ENCODE measurements at places on chromosomes 16 and 17. TPM values are rescaled to one million over a fixed set of nuclear protein-coding genes. Genes with fewer than 3 reads are reported as not detected.
A peak's percentile ranks its signal among the peaks of the same experiment; 100 is the strongest.

DNA sequence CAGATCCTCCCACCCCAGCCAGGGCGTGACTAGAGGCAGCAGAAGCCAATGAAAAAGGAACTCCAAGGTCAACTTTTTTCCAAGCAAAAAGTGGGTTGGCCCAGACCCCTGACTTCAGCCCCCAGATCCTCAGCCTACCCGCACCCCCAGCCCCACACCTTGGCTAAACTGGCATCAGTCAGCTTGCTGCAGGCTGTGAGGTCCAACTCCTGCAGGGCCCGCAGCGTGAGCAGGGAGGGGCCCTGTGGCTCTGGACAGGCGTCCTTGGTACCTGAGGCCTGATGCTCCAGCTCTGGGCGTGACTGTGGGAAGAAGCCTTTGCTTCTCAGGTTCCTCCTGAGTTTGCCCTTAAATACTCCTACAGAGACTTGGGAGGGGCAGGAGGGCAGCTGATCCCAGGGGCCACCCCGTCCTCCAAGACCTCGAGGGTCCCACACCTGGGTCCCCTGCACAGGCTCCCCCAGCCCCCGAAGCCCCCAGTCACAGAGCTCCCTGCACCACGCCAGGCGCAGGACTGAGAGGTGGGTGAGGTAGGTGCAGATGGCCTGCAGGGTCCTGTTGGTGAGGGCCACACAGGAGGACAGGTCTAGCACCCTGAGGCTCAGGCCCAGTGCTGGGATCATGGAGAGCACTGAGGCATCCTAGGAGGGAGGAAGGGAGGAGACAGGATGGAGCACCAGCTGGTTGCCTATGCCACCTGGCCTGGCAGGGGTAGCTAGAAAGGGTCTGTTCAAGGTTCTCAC, 9.4 kb downstream of the ELMO3 start:
- no peaks in the 10 kb centered on the region for H3K27me3 ChIP-seq
- no peak for DNase-seq
- H3K27ac ChIP-seq: no peak overlapping the region
- no peak overlapping the region for H3K4me3 ChIP-seq

DNA sequence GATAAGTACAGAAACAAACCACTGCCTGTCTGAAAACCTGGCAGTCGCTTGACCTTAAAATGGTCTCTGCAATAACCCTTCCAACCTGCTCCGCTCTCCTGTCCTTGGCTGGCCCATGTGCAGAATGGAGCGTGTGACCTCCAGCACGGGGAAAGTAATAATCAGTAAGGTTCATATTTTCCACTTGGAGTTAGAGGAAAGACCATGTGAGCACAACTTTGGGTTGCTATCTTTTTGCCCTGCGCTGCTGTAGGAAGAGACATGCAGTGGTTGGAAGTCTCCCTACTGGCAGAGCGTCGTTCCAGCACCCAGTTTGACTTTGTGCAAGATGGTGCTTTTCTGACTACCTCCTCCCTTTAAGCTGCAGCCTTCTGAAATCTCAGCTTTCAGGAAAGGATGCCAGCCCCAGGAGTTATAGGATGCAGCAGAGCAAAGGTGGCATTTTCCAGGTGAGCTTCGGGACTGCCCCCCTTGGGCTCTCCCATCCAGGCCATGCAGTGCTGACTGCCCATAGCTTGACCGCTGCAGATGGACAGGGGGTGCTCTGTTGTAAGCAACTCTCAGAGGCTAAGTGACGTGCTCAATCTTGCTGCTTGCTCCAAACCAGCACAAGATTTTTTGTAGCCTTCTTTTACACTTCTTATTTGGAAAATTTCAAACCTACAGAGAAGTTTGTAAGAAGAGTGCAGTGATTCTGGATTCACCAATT, 110.7 kb upstream of the NOL11 start:
- peaks cover 24% of the 10 kb centered on the region for H3K4me1 ChIP-seq
- H3K36me3 ChIP-seq: no peaks in the 10 kb centered on the region
- H3K4me3 ChIP-seq: no peak overlapping the region
- H3K27ac ChIP-seq: no peak overlapping the region

- DNase-seq: no peak
- H3K27me3 ChIP-seq: no peaks in the 10 kb centered on the region
- no peak overlapping the region for H3K4me3 ChIP-seq
- no peaks in the 10 kb centered on the region for H3K4me1 ChIP-seq
- no peaks in the 10 kb centered on the region for H3K36me3 ChIP-seq
Measured at GRCh38 chr17:12116143-12116542, 95.5 kb downstream of the MAP2K4 start.

- H3K27ac ChIP-seq: no peak overlapping the region
- H3K4me1 ChIP-seq: no peaks in the 10 kb centered on the region
- H3K36me3 ChIP-seq: no peaks in the 10 kb centered on the region
- H3K4me3 ChIP-seq: no peak overlapping the region
Measured at GRCh38 chr16:27991876-27992275, 71.6 kb downstream of the GSG1L start.

- DNase-seq: no peak
- no peaks in the 10 kb centered on the region for H3K36me3 ChIP-seq
- no peaks in the 10 kb centered on the region for H3K27me3 ChIP-seq
- peaks cover 6% of the 10 kb centered on the region for H3K4me1 ChIP-seq
- no peak overlapping the region for H3K27ac ChIP-seq
Measured at GRCh38 chr16:79006765-79007164, 593.8 kb downstream of the MAF start.

GRCh38 chr17:901964-902363, 77.6 kb downstream of the NXN start:
- H3K36me3 ChIP-seq: no peaks in the 10 kb centered on the region
- H3K27ac ChIP-seq: peak overlapping the region; percentile 83
- H3K4me3 ChIP-seq: no peak overlapping the region

DNA sequence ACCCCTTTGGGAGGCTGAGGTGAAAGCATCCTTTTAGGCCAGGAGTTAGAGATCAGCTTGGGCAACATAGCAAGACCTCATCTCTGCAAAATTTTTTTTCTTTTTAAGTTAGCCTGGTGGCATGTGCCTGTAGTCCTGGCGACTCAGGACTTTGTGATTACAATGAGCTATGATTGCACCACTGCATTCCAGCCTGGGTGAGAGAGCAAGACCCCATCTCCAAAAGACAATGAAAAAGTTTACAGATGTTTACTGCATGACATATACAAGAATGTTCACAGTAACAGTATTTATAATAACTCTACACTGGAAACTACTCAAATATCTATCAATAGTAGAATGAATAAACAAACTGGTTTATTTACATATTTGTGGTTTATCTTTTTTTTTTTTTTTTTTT, 33.1 kb upstream of the CCL22 start:
- H3K36me3 ChIP-seq: no peaks in the 10 kb centered on the region
- H3K27me3 ChIP-seq: no peaks in the 10 kb centered on the region
- no peak for DNase-seq
- H3K4me3 ChIP-seq: no peak overlapping the region
- no peaks in the 10 kb centered on the region for H3K4me1 ChIP-seq

- H3K36me3 ChIP-seq: no peaks in the 10 kb centered on the region
- no peak for DNase-seq
- peaks cover 16% of the 10 kb centered on the region for H3K27me3 ChIP-seq
- peak overlapping the region; percentile 38 for H3K4me3 ChIP-seq
Measured at GRCh38 chr17:68196394-68197090, 51.3 kb upstream of the AMZ2 start.

GRCh38 chr17:41917192-41917591, 1.6 kb downstream of the ACLY start:
- H3K27ac ChIP-seq: peak overlapping the region; percentile 89
- H3K36me3 ChIP-seq: no peaks in the 10 kb centered on the region
- H3K27me3 ChIP-seq: no peaks in the 10 kb centered on the region
- peaks cover 36% of the 10 kb centered on the region for H3K4me1 ChIP-seq
- no peak for DNase-seq

DNA sequence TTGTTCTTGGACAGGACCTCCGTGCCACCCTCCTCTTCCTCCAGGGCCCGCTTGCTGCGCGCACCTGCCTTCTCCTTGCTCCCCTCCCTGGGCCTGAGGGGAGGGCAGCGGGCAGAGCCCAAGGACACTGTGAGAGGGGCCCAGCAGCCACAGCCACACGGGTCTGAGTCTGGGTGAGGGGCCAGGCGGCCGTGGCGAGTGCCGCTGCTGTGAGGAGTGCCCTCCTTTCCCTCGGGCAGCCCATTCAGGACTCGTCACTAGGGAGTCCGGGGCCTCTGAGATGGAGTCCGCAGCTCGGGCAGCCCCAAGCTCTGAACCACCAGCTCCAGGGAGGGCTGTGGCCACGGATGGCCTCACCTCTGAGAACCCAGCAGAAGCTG, 5.6 kb downstream of the DUS1L start:
- no peak overlapping the region for H3K4me3 ChIP-seq
- H3K27ac ChIP-seq: no peak overlapping the region
- no peak for DNase-seq
- no peaks in the 10 kb centered on the region for H3K36me3 ChIP-seq
- peaks cover 17% of the 10 kb centered on the region for H3K4me1 ChIP-seq
- no peaks in the 10 kb centered on the region for H3K27me3 ChIP-seq

GRCh38 chr16:46690281-46691178, 1.1 kb downstream of the ORC6 start:
- H3K27ac ChIP-seq: no peak overlapping the region
- H3K36me3 ChIP-seq: no peaks in the 10 kb centered on the region
- H3K27me3 ChIP-seq: no peaks in the 10 kb centered on the region

DNA sequence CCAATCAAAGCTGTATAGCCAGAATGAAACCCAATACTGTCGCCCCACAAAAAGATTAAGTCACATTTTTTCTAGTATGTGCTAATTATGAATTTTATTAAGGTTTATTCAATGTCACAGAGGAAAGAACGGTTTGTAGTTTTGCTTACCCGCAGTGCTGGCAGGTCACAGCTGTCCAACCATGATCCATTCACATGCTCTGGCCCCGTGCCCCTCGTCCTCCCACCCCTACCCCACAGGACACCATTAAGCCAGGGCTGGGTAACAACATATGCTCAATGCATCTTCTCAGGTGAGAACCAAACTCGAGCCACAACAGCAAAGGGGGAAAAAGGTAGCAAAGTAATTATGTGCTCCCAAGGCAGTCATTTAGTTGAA, 589 bp upstream of the FBF1 start:
- no peak for DNase-seq
- no peaks in the 10 kb centered on the region for H3K27me3 ChIP-seq
- H3K4me1 ChIP-seq: peaks cover 8% of the 10 kb centered on the region
- H3K4me3 ChIP-seq: peak overlapping the region; percentile 67

PRDM7 gene
- total RNA-seq: not detected

USP6 gene
- 0.49 TPM for total RNA-seq

TAT gene
- total RNA-seq: not detected

All from vagina (tissue), 2 donors.